ENCODE measurements at places on chromosomes 11 and 22. TPM values are rescaled to one million over a fixed set of nuclear protein-coding genes. Genes with fewer than 3 reads are reported as not detected.

GRCh38 chr11:17401841-17402240, 13.4 kb upstream of the KCNJ11 start:
- no peak for DNase-seq

- DNase-seq = no peak
Observed at GRCh38 chr22:28873183-28873963, 10.0 kb upstream of the ZNRF3 start.

- no peak for DNase-seq
Observed at GRCh38 chr22:49380095-49380827, 447.4 kb downstream of the BRD1 start.

OR9G4 gene
- polyA plus RNA-seq = not detected

DNA sequence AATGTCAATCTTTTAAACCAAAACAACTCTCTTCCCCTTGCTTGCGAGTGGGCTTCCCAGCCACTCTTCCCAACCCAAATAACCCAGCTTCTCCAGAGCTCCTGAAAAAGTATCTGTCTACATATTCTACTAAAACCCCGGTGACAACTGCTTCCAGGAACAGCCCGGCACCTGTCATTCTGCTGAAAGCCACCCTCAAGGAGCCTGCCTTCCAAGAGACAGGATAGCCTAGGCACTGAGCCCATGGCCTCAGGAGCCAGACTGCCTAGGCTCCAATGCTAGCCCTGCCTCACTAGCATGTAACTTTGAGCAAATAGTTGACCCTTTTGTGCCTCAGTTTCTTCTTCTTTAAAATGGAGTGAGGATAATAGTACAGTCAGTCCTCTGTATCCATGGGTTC, 459.8 kb downstream of the SOX6 start:
- DNase-seq = no peak

All from lung (tissue), 17 donors.